Activated CD4-positive, alpha-beta T cell treated with anti-CD3 and anti-CD28 coated beads for 36 hours (primary cell): ENCODE measurements at places on chromosomes 1 and 21. TPM values are rescaled to one million over a fixed set of nuclear protein-coding genes. Genes with fewer than 3 reads are reported as not detected.

GPR89A gene
- total RNA-seq = 21.0 TPM

SLC6A17 gene
- 0.07 TPM for total RNA-seq

FHAD1 gene
- 0.53 TPM for total RNA-seq

GRCh38 chr1:14924455-14925331, 228.9 kb upstream of the TMEM51 start:
- peak; percentile 44 for DNase-seq
- peak overlapping the region; percentile 40 for H3K4me3 ChIP-seq
- peaks cover 34% of the 10 kb centered on the region for H3K27me3 ChIP-seq
- peaks cover 2% of the 10 kb centered on the region for H3K4me1 ChIP-seq
- H3K36me3 ChIP-seq = no peaks in the 10 kb centered on the region
- no peak overlapping the region for H3K27ac ChIP-seq

- H3K4me1 ChIP-seq = peaks cover 72% of the 10 kb centered on the region
- no peaks in the 10 kb centered on the region for H3K27me3 ChIP-seq
- H3K36me3 ChIP-seq = peaks cover 23% of the 10 kb centered on the region
- DNase-seq = no peak
- no peak overlapping the region for H3K4me3 ChIP-seq
These were observed 14.2 kb downstream of the WASF2 start for GRCh38 chr1:27475720-27476119.

ROR1 gene
- total RNA-seq = 0.21 TPM

TCHH gene
- 0.05 TPM for total RNA-seq

- H3K27me3 ChIP-seq = peaks cover 63% of the 10 kb centered on the region
- H3K36me3 ChIP-seq = no peaks in the 10 kb centered on the region
- no peak overlapping the region for H3K27ac ChIP-seq
- peak; percentile 61 for DNase-seq
- H3K4me3 ChIP-seq = no peak overlapping the region
These were observed 23.0 kb downstream of the ACTA1 start for GRCh38 chr1:229410692-229411433.

SH2D1B gene
- not detected for total RNA-seq

DNA sequence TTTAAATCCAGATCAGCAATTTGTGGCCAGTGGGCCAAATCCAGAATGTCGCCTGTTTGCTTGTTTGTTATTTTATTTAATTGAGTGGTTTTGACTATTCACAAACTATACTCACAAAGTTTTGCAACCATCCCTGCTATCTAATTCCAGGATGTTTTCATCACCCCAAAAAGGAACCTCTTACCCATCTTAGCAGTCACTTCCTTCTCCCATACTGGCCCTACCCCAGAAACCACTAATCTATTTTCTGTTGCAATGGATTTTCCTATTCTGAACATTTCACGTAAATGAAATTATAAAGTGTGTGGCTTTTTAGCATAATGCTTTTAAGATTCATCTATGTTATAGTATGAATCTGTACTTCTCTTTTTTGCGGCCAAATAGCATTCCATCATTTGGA, 41.3 kb downstream of the WDTC1 start:
- DNase-seq = no peak
- peaks cover 15% of the 10 kb centered on the region for H3K36me3 ChIP-seq
- no peaks in the 10 kb centered on the region for H3K27me3 ChIP-seq

GRCh38 chr1:152013664-152014237, 20.1 kb upstream of the S100A10 start:
- peak; percentile 72 for DNase-seq
- H3K4me1 ChIP-seq = peaks cover 3% of the 10 kb centered on the region
- no peak overlapping the region for H3K27ac ChIP-seq
- peaks cover 9% of the 10 kb centered on the region for H3K27me3 ChIP-seq

DNA sequence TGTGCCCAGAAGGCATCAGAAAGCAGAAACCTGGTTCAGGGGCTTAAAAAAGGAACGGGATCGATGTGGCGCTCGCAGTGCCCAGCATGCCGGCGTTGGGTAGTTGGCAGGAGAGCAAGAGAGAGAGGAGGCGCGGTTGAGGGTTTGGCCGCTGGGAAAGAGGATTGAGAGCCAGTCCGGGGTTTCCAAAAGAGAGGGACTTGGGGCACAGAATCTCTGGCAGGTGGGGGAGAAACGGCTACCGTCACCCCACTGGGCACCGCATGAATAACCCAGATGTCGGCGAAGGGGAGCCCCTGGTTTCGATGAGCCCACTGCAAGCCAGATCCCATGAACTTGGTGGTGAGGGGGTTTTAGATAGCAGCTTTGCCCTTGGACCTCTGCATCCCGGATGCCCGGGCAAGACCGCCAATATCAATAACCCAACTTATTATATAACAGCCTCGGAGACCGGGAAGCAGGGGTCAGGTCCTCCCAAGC, 60.4 kb upstream of the ACOT11 start:
- peaks cover 39% of the 10 kb centered on the region for H3K4me1 ChIP-seq
- no peaks in the 10 kb centered on the region for H3K36me3 ChIP-seq
- no peak for DNase-seq

RGS1 gene
- total RNA-seq = 13.6 TPM

DNA sequence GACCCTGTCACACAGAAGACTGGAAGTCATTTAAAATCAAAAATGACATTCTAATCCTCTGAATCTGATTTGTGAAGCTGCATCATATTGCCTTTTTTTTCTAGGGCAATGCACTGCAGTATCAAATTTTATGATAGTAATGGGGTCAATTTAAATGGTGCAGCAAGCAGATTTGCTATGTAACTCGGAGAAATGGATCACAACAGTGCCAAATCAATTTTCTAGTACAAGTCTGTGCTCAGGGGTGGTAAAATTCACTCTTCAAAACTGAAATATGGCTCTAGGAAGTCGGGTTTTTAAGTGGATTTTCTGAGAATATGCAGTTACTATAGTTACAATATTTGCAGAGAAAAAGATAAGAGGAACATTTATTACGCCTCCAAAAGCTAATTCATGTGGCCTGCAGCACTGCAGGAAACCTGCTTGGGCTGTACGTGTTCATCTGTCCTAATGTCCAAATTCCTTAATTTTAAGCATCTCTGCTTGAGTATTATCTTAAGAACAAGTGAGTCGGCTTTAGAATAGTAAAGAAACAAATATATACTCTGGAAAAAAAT, 31.5 kb downstream of the HLCS start:
- H3K27me3 ChIP-seq = no peaks in the 10 kb centered on the region
- DNase-seq = no peak
- H3K4me1 ChIP-seq = no peaks in the 10 kb centered on the region
- H3K27ac ChIP-seq = no peak overlapping the region
- no peak overlapping the region for H3K4me3 ChIP-seq

DNA sequence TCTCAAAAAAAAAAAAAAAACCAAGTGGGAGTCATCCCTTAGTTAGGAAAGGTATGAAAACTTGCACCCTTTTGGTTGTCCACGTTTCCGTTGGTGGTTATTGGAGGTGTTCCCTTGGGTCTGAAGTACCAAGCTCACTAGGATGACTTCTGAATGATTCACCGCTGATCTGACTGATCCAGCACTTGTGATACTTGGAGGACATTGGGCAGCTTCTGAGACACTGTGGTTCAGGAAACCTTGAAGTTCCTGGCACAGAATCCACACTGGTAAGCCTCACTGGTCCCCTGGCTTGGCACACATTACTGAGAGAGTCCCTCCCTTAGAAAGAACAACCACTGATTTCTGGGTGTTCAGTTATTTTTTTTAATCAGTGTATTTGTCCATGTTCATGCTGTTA, 91.9 kb downstream of the RYR2 start:
- no peak overlapping the region for H3K27ac ChIP-seq
- H3K4me1 ChIP-seq = no peaks in the 10 kb centered on the region
- H3K4me3 ChIP-seq = no peak overlapping the region
- H3K36me3 ChIP-seq = no peaks in the 10 kb centered on the region
- DNase-seq = no peak

DNA sequence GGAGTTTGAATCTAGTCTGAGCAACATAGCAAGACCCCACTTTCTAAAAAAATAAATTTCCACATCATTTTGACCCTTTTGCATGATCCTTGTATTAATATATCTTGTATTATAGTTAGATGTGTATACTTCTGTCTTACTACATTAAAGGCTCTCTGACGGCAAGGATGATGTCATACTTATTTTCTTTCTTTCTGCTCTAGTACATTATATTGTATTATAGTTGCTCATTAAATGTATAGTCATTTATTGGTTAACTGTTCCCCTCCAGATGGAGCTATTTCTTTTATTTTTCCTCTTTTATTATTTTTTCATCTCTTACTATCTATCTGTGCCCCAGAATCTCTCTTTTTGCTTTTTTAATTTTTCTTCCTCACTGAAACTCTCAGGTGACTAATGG, 15.0 kb upstream of the OLFML2B start:
- H3K27me3 ChIP-seq = peaks cover 4% of the 10 kb centered on the region
- no peak overlapping the region for H3K4me3 ChIP-seq
- no peak for DNase-seq

DNA sequence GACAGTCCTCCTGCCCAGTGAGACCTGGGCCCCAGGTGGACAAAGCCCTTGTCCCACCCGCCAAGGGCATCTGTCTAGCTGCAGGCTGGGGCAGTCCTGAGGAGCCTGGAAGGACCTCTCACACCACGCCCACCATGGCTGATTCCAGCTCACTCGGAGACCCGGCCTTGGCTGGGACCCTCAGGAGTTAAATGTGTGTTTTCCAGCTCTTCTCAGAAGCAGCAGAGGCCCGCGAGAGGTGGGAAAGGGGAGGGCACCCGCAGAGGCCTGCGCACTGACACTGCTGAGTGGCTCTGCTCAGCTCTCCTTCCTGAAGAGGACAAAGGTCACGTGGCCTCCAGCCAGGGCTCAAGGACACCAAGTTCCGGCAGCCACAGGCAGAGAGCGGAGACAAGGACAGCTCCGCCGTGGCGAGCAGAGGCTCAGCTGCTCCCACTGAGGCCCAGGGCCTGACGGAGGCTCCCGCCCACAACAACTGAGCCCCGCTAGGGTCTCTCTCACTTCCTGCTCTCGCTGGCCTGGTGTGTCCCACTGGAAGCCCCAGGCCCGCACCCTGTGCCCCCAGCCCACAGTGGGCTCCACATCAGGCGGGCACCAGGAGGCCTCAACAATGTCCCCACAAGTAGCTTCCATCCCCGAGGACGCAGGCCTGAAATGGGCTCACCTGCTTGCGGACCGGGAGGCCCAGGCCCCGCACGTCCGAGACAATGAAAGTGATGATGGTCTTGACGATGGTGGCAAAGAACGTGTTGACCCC, 16.9 kb downstream of the SLC19A1 start:
- peaks cover 52% of the 10 kb centered on the region for H3K36me3 ChIP-seq
- DNase-seq = peak; percentile 2
- no peak overlapping the region for H3K4me3 ChIP-seq
- no peak overlapping the region for H3K27ac ChIP-seq
- no peaks in the 10 kb centered on the region for H3K4me1 ChIP-seq
- no peaks in the 10 kb centered on the region for H3K27me3 ChIP-seq

PTCH2 gene
- total RNA-seq = 0.37 TPM

TNFAIP8L2 gene
- total RNA-seq = 18.4 TPM
